Fibroblast of mammary gland (primary cell): ENCODE measurements at places on chromosomes 7 and 10.

GRCh38 chr10:70582793-70583668 lies 19.5 kb downstream of the PRF1 start:
- DNase-seq: no peak

DNA sequence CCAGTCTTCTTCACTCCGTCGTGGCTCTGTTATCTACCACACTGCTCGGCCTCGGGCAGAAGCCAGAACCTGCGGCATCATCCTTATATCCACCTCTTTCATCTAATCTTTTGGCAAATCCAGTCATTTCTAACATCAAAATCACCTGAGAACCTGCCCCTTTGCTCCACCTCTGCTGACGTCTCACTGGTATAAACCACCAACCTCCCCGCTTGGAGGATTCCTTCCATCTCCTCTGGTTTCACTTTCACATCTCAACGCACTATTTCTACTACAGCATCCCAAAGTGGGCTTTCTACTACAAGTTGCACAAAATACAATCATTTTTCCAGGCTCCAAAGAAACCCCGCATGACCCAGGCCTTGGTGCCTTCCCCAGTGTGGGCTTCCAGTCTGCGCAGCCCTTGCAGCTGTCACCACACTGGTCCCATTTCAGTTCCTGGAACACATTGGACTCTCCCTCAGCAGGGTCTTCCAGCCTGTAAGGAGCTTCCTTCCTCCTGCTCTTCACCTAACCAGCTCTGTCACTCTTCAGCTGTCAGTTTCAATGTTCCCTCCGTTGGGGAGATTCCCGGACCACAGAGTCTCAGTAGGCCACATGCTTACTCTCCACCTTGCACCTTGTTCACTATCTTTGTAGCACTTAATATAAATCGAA lies 85.0 kb downstream of the PRKCQ start:
- DNase-seq: no peak

- no peak for DNase-seq
Measured at GRCh38 chr7:50640779-50641178, 75.6 kb upstream of the DDC start.

DNA sequence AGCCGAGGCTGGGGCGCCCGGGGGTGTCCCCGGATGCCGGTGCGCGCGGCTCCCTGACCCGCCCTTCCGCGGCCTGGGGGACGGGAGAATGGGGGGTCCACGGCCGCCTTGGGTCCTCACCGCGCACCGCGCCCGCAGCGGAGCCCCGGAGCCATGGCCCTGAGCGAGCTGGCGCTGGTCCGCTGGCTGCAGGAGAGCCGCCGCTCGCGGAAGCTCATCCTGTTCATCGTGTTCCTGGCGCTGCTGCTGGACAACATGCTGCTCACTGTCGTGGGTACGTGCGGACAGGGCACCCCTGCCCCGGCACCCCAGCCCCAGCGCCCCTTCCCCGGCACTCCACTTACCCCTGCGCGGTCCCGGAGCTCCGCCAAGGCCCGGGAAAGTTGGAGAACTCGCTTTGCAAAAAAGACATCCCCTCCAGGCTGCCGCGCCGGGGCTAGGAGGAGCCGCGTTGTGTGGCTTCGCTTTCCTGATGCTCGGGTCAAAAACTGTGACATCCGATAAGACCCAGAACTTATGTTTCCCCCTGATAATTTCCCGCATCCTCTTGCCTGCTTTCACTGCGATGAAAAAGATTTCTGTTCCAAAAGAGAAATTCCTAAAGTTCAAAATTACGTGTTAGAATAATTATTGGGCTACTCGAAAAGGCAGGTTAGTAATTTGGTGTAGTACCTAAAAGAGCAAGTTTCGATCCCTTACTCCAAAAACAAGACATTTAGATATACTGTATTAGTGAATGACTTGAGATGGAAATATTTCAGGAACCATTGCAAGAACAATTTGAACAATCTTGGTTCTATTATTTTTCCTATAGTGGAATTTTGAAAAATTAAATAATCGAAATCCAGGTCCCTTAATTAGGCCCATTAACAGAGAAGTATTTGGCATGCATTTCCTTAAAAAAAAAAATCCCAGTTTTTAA lies 888 bp downstream of the SLC18A2 start:
- DNase-seq: no peak

GRCh38 chr7:24492576-24492975 lies 80.7 kb upstream of the PALS2 start:
- DNase-seq: no peak

DNA sequence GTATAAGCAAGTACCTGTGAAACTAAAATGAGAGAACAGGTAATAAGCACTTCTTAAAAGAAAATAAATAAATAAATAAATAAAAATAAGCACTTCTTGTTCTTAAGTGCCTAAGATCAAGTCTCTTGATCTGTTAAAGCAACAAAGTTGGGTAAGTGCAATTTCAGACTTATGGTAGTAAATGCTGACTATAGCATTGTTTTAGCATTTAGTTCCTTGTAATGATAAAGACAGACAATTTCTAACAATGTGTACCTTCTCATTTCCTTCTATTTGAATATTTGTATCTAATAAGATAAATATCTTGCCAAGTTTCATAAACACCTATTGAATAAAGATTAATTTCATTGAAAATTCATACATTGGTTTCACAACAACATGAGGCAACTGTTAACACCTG lies 87.4 kb downstream of the GALNT11 start:
- no peak for DNase-seq

- DNase-seq: no peak
Measured at GRCh38 chr10:10055656-10056442, 961.8 kb upstream of the CELF2 start.

GRCh38 chr10:112218036-112218390 lies 34.4 kb upstream of the GPAM start:
- no peak for DNase-seq
